ENCODE measurements at places on chromosomes 6 and 20.
A peak's percentile ranks its signal among the peaks of the same experiment; 100 is the strongest.

DNA sequence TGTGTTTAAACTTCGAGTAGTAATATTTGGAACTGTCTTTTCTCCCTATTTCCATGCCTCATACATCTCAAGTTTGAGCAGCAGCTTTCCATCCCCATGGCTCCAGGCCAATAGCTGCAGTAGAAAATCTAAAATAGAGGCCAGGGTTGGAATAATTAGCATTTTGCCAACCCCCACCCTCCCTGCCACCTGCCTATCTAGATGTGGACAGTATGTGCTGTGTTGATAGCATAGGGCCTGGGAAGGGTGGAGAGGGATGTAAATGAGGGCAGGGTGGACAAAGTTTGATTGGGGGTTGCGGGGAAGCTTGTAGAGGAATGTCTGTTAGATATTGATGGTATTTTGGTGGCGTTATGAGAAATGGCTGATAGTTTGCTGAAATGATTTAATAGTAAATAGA, 5.6 kb downstream of the TOP1 start:
- no peak for DNase-seq

DNA sequence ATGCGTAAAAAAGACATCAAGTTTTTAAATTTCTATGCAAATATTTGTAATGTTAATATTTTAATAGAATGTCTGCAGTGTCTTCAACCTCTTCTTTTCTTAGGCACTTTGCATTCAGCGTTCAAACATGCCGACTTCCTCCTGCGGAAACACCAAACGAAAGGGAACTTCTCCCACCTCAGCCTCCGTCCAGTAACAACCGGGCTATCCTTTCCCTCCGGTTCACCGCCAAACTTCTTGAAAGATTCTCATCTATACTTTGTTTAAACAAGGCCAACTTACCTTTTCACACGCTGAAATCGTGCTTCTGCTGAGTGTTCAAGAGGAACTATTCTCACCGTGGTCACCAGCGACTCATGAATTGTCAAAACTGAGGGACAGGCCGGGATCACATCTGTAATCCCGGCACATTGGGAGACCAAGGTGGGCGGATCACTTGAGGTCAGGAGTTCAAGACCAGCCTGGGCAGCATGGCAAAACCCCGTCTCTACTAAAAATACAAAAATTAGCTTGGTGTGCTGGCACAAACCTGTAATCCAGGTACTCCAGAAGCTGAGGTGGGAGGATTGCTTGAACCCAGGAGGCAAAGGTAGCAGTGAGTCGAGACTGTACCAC, 44.8 kb downstream of the GJA1 start:
- DNase-seq: no peak

GRCh38 chr6:32087574-32088486, 21.3 kb downstream of the TNXB start:
- DNase-seq: peak; percentile 26

- no peak for DNase-seq
These were observed 144.8 kb downstream of the PDSS2 start for GRCh38 chr6:107314531-107314939.
